Left kidney (tissue), 8 donors: ENCODE measurements at places on chromosomes 12 and 14. TPM values are rescaled to one million over a fixed set of nuclear protein-coding genes. Genes with fewer than 3 reads are reported as not detected.

SLC2A13 gene
- polyA plus RNA-seq, result 12.5 TPM

- DNase-seq, result no peak
Measured at GRCh38 chr12:1936406-1937320, 18.2 kb upstream of the CACNA2D4 start.

DNA sequence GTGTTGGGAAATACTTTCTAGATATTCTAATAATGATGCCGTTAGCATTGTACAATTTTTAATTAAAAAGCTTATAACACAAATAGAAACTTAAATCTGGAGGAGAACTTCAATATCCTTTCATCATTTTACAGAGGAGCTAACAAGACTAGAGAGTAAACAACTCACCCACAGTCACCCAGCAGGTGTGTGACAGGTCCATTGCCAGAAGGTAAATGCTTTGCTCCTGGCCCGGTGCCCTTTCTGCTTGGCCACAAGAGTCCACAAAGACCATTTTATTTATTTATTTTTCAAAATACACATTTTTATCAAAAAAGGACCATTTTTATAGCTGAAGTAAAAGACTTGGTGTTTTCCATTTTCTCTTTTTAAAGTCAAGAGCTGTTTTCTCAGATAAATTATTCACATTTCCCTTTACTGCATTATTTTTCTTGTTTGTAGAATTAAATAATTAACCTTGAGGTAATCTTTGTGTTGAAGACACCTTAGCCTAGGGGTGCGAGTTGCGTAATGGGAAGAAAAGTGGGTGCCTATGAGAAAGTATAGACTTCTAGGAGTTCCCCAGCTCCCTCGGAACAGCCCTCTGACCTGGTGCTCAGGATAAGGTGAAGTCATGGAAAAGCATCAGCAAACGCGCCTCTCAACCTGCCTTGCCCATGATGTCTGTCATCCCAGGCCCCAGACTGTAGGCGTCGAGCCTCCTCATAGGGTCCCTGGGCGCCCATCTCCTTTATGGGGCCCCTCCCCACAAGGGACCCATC, 26.3 kb upstream of the AMIGO2 start:
- DNase-seq, result no peak

GRCh38 chr14:98840091-98840490, 431.9 kb downstream of the BCL11B start:
- no peak for DNase-seq

- no peak for DNase-seq
Measured at GRCh38 chr14:74140374-74140850, 55.7 kb downstream of the LIN52 start.
